Frontal cortex (tissue), 4 donors: ENCODE measurements at places on chromosomes 4 and X.
A peak's percentile ranks its signal among the peaks of the same experiment; 100 is the strongest.

GRCh38 chr4:156516698-156517097 is 454.9 kb downstream of the PDGFC start:
- no peak for DNase-seq

DNA sequence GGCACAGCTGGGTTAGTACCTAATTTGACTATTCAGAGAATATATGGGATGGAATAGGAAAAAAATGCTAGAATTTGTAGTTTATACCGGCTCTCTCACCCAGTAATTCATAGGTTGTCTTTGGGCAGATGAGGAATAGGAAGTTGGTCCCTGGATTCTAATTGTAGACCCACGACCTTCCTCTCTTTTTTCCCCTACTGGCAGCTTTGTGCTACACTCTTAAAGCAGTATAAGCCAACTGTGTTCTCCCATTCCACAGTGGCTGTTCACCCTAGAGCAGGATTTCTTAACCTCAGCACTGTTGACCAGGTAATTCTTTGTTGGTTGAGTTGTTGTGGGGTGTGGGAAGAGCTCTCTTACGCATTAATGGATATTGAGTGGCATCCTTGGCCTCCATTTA is 92.9 kb downstream of the FNIP2 start:
- no peak for DNase-seq

DNA sequence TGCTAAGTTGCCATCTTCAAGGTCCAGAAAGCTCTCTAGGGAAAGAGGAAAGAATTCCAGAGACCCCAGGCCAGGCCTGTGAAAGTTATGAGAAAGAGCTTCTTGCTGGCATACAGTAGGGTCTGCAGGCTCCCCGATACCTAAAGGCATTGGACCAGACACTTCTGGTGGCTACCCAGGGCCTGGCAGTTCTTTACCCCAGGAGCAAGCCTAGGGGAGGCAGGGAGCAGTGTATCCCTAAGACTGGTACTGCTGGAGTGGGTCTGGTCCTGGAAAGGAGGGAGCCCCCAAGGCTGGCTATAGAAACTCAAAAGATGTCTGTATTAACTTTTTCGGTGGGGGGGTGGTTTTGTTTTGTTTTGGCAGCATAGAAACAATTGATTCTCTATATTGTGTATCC is 19.8 kb upstream of the FAM193A start:
- no peak for DNase-seq

DNA sequence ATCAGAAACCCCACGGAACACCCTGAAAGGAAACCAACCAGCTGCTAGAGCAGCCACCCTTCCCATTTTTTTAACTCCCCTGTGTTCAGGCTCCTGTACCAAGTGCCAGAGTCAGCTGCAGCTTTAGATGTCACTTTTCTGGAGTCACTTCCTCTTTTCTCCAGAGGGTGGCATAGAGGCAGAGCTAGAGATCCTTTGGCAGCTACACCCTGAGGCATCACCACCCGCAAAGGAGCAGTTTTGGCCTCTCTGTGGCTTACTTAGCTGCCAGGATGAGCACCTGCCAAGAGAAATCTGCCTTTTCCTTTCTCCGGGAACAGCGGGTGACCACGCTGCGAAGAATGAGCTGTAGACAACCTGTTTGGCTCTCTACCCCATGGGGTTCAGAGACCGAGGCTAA is 58.0 kb upstream of the CHRDL1 start:
- DNase-seq = peak; percentile 25

- DNase-seq = no peak
These were observed 26.2 kb downstream of the ZNF330 start for GRCh38 chr4:141246683-141247429.

DNA sequence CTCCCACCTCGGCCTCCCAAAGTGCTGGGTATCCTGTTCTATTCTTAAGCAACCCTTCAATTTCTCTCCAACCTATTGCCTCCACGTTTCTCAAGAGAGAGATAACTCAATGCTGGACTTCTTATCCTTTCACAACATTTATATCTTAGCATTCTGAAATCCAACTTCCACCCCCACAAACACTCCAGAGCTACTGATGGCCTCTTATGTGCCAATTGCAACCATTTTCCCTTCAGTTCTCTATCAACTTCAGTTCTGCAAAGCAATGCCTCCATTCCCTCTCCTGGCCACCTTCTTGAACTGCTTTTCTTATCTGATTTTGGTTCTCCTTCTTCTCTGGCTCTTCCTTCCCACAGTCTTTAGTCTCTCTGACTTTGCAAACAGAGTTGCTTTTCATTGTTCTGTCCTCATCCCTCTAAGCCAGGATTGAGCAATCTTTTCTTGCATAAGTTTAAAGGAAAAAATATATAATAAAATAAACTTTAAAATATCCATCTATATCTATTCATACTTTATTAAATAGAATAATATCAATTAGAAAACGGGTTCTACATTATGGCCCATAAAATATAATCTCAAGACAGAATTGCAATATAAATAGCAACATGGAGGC is 3.6 kb upstream of the STBD1 start:
- no peak for DNase-seq

- DNase-seq = no peak
These were observed 12.2 kb downstream of the AFF1 start for GRCh38 chr4:86946868-86947500.

GRCh38 chrX:109472939-109473735 is 8.7 kb downstream of the GUCY2F start:
- no peak for DNase-seq

DNA sequence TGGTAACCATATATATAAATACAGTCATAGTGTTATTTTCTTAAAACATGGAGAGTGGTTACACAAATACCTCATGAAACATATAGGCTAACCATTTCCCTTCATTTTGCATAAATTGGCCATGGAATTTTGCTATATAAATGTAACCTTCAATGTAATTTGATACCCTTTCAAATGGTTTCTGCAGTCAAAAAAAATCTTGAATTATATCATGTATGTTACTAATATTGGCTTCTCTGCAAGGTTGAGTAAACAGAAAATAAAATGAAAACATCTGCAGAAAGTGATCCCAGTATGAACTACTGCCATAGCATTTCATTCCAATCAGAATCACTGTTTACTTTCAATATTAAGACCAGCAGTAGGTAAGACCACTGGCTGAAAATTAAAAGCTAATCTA is 1165.9 kb upstream of the TENM3 start:
- no peak for DNase-seq

DNA sequence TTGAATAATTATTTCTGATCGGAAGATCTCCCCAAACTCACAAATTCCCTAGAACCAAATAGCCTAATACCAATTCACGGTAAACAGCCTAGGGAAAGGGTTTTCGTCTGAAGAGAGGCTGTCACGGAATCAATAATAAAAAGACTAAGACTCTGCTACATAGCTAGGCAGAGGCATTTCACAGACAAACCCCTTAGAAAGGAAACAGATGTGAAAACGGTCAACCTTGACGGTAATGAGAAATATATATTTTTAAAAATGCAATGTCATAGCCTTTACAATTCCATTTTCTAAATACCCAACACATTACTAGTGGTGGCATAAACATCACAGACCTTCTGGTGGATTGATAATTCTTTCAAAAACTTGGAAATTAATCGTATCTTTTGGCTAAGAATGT is 28.4 kb downstream of the PROM1 start:
- no peak for DNase-seq

GRCh38 chr4:168612450-168613135 is 115.7 kb downstream of the PALLD start:
- no peak for DNase-seq

DNA sequence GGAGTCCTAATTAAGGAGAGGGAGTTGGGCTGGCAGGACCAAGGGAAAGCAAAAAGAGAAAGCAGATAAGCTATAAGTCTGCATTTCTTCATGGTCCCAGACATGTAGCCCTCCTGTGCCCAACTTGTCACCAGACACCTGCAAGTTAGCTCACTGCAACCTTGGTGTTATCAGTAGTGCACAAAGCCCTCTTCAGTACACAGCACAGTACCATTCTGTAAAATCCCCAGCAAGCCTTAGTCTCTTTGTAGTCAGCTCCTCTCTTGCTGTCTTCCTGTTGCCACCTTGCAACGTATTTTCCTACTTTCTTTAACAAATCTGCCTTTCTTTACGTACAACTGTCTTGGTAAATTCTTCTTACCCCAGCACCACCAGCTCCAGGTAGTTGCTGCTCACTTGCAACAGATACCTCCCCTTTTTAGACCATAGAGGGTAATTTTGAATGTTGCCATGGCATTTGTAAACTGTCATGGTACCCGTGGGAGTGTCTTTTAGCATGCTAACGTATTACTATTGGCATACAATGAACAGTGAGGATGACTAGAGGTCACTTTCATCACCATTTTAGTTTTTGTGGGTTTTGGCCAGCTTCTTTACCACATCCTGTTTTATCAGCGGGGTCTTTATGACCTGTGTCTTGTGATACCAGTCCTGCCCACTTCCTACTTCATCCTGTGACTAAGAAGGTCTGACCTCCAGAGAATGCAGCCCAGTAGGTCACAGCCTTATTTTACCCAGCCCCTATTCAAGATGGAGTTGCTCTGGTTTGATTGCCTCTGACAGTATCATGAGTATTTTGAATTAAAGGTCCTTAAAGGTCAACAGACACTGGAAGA is 28.3 kb upstream of the AP1S2 start:
- no peak for DNase-seq
